Stimulated activated CD4-positive, alpha-beta T cell treated with anti-CD3 and anti-CD28 coated beads, Interleukin-1b, Interleukin-23, amount 100 ng/mL, for 1 hour (primary cell): ENCODE measurements at places on chromosomes 6 and 20.

DNA sequence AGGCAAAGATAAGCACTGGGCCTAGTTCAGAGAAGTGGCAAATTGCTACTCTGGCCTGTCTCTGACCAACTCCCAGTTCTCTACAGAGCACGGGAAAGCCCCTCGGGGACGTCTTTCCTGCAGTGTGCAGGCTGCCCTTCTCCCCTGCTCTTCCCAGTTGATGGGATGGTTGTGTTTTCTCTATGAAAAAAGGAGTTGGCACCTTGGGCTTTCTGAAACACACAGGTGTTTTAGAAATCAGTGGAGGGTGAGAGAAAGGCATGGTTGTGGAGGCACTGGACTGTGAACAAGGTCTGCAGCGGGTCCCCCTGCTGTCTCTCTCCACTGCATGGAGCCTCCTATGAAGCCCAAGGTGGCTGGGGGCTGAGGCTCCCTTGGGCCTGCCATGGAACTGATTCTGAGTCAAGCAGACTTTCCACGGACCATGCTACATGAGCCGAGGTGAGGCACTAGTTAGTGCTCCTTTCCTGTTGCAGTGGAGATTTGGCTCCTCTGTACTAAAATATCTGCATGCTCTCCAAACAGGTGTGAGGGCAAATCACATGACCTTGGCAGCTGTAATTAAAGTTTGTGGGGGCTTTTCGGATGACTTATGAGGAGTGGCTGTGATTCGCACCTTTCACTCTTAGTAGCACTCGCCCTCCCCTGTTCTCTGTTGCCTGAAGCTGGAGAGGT lies 16.3 kb downstream of the GTSF1L start:
- no peak for DNase-seq

DNA sequence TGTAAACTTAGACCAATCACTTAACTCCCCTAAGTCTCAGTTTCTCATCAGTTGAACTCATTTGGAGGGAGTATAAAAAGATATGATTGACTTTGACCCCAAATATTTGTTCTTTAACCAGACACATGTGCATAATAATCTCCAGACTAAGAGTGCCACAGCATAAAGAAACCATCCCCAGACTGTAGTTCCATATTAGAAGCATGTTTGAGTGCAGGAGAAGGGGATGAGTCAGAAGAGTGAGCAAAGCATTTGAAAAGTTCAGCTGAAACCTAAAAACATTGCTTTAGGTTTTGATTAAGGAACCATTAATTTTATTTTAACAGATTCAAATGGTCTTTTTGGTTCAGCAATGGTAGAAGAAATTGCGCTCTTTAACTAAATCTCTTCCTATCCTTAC lies 654.8 kb downstream of the UTRN start:
- no peak for DNase-seq

GRCh38 chr20:37885593-37886503 lies 17.1 kb upstream of the VSTM2L start:
- DNase-seq = no peak

GRCh38 chr6:107535626-107536025 lies 45.7 kb downstream of the SOBP start:
- DNase-seq = no peak

- DNase-seq = no peak
Observed at GRCh38 chr20:54774426-54774825, 299.0 kb downstream of the DOK5 start.

- no peak for DNase-seq
Observed at GRCh38 chr6:34096193-34096592, 49.7 kb downstream of the GRM4 start.
